Bone marrow (tissue), 2 donors: ENCODE measurements at places on chromosomes 4 and X.

GRCh38 chrX:57227691-57228090, 58.8 kb upstream of the FAAH2 start:
- no peak for DNase-seq

- DNase-seq, result no peak
These were observed 22.2 kb downstream of the JADE1 start for GRCh38 chr4:128831531-128832242.

GRCh38 chrX:111467896-111468295, 43.5 kb upstream of the SERTM2 start:
- no peak for DNase-seq

GRCh38 chr4:140037353-140038030, 116.5 kb downstream of the MAML3 start:
- DNase-seq, result no peak

DNA sequence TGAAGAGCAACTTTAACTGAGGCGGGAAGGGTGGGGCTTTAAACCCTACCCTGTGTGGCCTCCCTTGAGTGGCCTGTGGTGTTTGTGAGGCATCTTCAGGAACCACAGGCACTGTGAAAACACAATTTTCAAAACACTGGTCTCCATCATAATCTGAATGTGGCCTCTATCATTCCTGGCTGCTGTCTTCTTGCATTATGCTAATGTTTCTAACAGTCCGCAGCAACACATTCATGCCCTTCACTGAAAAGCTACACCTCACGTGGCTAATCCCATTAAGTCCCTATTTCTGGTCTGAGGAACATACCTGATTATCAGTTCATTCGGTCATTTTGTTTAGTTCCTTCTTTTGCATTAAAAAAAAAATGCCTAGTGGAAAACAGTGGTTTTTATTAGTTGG, 94.6 kb downstream of the F11 start:
- no peak for DNase-seq

- DNase-seq, result no peak
These were observed 32.6 kb downstream of the IL13RA1 start for GRCh38 chrX:118760025-118760424.

DNA sequence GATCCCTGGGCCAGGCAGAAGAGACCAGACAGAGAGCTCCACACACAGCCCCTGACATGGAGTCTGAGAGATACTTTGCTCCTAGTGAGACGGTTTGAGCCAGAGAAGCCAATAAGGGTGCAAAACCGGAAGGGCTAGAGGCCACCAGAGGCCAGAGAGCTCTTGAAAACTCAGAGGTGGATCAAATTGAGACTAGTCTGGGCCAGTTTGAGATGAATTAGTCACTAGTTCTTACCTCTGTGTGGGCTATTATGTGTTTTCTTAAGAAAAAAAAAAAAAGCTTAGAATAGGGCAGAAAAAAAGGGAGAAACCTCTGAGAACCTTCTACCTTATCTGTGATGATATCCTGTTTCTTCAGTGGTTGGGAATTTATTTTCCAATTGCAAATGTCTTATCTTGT, 110.4 kb upstream of the EDNRA start:
- DNase-seq, result no peak

DNA sequence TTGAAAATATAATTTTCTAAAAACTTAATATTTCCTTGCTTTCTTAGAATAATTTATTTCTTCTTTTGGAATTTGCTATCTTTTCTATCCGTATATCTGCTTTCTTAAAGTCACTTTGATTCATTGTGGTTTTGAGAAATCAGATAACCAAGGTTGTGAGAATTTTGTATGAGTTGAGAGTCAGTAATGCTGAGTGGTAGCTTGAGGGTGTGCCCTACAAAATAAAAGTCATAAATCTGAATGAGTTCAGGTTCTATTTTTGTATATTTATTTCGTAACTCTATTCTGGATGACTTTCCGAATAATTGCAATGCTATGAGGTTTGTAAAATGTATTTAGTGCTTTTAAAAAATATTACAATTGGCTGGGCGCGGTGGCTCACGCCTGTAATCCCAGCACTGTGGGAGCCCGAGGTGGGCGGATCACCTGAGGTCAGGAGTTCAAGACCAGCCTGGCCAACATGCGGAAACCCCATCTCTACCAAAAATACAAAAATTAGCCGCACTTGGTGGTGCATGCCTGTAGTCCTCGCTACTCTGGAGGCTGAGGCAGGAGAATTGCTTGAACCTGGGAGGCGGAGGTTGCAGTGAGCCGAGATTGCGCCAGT, 8.9 kb downstream of the COPS4 start:
- no peak for DNase-seq

DNA sequence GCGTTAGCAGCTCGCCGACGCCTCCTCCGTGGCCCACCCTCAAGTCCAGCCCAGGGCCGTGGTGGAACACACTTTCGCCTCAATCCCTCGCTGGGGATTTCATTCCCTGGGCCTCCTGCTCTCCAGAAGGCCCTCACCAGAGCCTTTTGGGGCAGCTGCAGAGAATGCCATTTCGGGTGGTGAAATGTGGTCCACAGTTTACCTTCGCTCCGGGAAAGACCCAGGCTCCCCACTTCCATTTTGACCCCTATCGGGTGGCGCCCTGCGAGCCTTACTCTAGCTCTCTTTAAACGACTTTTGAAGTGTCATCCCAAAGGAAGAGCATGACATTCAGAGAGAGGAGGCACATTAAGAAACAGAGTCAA, 496 bp downstream of the SH2D1A start:
- DNase-seq, result no peak

- DNase-seq, result no peak
These were observed 251.2 kb downstream of the CFAP299 start for GRCh38 chr4:80586716-80587115.

DNA sequence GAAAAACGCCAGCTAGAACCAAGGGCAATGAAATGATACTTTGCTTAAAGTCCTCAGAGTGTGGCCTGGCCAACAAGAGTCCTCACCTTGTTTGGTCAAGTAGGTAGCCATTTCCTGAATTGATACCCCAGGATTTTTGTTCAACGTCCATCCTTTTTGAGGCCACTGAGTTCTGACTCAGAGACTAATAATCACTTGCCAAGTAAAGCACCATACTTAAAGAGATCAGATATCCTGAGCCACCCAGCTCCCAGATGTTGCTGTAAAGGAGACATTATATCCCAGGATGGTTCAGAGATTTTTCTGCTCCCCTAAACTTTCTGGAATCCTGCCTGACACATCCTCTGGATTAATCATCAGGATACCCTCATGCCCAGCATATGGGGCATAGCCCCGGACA, 190.9 kb downstream of the RAP1GDS1 start:
- no peak for DNase-seq

- no peak for DNase-seq
These were observed 30.5 kb downstream of the RHOH start for GRCh38 chr4:40227284-40227683.

- no peak for DNase-seq
These were observed 76.4 kb downstream of the JAKMIP1 start for GRCh38 chr4:6123976-6124375.

DNA sequence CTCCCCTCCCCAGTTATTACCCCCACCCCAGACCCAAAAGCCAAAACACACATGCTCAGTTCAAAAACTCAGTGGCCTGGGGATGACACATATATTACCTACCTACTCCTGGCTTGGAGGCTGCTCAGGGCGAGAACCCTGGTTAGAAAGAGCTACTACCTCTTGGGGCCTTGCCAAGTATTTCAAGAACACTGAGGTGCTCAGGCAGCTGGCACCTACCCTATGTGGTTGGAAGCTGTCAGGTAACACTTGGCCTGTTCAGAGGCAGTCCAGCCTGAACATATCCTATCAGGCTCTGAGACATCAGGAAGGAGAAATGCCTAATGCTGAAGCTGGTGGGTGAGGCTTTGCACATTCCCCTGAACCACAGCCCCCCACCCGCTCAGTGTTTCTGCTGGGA, 4.9 kb downstream of the BCAP31 start:
- DNase-seq, result no peak

GRCh38 chr4:42497142-42497910, 100.0 kb downstream of the SHISA3 start:
- DNase-seq, result no peak

GRCh38 chrX:51047950-51048349, 137.4 kb downstream of the BMP15 start:
- DNase-seq, result no peak

GRCh38 chr4:158211222-158211621, 936 bp downstream of the TMEM144 start:
- DNase-seq, result no peak

DNA sequence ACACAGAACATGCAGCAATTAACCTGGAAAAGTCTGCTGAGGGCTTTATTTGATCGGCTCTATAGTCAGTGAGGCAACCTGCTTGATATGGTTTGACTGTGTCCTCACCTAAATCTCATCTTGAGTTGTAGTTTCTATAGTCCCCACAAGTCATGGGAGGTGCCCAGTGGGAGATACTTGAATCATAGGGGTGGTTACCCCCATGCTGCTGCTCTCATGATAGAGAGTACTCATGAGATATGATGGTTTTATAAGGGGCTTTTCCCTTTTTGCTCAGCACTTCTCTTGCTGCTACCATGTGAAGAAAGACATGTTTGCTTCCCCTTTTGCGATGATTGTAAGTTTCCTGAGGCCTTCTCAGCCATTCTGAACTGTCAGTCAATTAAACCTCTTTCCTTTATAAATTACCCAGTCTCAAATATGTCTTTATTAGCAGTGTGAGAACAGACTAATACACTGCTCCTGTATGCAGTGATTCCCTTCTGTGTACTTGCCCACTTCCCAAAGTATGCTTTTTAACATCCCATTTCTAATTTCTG, 78.2 kb downstream of the NPFFR2 start:
- no peak for DNase-seq

GRCh38 chr4:82721819-82722423, 76.7 kb downstream of the SCD5 start:
- no peak for DNase-seq

DNA sequence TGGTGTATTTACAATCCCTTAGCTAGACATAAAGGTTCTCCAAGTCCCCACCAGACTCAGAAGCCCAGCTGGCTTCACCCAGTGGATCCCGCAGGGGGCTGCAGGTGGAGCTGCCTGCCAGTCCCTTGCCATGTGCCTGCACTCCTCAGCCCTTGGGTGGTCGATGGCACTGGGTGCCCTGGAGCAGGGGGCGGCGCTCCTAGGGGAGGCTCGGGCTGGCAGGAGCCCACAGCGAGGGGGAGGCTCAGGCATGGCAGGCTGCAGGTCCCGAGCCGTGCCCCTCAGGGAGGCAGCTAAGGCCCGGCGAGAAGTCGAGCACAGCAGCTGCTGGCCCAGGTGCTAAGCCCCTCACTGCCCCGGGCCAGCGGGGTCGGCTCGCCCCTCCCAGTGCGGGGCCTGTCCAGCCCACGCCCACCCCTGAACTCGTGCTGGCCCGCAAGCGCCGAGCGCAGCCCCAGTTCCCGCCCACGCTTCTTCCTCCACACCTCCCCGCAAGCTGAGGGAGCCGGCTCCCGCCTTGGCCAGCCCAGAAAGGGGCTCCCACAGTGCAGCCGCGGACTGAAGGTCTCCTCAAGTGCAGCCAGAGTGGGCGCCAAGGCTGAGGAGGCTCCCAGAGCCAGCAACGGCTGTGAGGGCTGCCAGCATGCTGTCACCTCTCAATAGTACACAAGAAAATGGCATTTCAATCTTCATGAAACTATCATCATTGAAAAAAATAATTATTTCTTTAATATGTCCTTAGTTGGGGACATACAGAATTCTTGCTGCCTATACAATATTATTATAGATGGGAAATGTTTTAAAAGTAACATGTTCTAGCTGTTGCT, 189.1 kb downstream of the SLC7A11 start:
- no peak for DNase-seq

- no peak for DNase-seq
These were observed 606.8 kb upstream of the BOD1L1 start for GRCh38 chr4:14234307-14234706.

DNA sequence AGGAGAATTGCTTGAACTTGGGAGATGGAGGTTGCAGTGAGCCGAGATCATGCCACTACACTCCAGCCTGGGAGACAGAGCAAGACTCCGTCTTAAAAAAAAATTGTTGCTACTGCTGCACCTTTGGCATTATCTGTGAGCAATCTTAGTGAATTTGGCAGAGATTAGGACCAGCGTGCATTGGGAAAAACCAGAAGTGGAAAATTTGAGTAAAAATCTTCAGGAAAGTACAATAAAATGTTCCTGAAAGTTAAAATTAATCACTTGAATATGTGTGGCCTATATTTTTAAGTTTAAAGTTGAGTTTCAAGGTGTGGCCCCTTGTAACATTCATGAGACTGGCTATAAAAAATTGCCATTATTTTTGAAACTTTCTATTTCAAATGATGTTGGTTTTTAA, 85.1 kb downstream of the SPRY1 start:
- no peak for DNase-seq

GRCh38 chr4:2743518-2744445, 12.4 kb downstream of the TNIP2 start:
- no peak for DNase-seq

DNA sequence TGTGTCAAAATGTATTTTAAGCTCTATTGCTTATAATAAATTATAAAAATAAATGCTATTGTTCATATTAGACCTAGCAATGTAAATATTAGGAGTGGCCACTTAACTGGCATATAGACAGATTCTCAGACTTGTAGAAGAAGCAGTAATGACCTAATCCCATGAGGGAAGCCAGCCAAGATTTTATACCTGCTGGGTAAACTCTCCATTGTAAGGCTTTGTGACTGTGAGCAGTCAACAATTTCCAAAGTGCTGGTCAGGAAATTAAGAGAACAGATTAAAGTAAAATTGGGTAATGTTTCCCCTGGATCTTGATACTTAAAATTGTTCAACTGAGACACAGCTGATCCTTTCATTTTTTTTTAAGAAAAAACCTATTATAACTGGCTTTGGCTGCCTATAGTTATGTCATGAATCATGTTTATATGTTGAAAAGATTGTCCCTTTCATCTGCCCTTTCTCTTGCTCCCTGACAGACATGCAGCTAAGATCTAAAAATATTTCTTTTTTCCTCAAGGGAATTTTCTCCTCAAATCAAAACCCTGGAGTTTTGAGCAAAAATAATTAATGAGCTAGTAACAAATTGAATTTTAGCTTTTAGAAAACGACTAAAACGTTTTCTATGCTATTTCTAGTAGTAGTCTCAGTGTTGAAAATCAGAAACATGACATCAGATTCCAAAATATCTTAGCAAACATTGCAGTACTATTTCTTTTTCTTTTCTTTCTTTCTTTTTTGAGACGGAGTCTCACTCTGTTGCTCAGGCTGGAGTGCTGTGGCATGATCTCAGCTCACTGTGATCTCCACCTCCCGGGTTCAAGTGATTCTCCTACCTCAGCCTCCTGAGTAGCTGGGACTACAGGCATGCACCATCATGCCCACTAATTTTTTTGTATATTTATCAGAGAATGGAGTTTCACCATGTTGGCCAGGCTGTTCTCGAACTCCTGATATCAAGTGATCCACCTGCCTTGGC, 77.9 kb downstream of the ADGRL3 start:
- no peak for DNase-seq

GRCh38 chr4:158836002-158836369, 67.2 kb downstream of the FNIP2 start:
- no peak for DNase-seq

- DNase-seq, result no peak
These were observed 37.2 kb upstream of the CD38 start for GRCh38 chr4:15740764-15741404.

- DNase-seq, result no peak
These were observed 83.8 kb downstream of the LUZP4 start for GRCh38 chrX:115373308-115373707.

- DNase-seq, result no peak
These were observed 930 bp upstream of the SLITRK4 start for GRCh38 chrX:143636831-143637230.
